Fibroblast of skin of right biceps (primary cell): ENCODE measurements at places on chromosomes 2 and 18.

GRCh38 chr2:149224543-149224942, 105.8 kb upstream of the LYPD6 start:
- peak; percentile 40 for DNase-seq

GRCh38 chr2:17804358-17804757, 11.9 kb upstream of the MSGN1 start:
- no peak for DNase-seq

DNA sequence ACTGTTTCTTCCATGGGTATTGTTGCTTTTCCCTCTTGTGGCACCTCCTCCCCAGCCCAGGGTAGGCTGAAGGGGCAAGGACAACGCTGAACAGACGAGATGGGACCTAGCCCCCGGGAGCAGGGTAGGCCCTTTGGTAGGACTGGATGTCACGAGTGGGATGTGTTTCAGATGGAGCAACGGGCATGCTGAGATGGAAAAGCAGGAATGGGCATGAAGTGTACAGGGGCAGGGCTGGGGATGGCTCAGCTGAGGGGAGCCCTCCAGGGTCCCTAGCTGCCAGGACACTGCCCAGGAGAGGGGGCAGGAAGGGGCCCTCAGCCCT, 33.4 kb downstream of the ARHGEF4 start:
- no peak for DNase-seq

DNA sequence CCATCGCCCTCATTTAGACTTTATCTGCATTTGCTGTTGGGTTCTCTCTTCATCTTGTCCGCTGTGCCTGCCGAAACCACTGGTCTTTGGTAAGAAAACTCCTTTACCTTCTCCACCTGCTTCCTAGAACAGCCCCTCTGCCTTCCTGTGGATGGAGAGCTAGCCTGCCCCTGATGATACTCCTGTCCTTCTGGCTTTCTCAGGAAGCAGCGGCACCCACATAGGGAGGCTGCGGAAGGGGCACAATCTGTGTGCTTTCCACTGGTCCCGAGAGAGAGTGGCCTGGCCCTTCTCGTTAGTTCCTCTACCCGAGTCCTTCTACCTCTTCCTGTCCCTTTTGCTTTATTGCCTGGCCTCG, 80.3 kb upstream of the RBM44 start:
- no peak for DNase-seq

GRCh38 chr2:20633794-20634506, 16.9 kb downstream of the HS1BP3 start:
- DNase-seq: no peak

DNA sequence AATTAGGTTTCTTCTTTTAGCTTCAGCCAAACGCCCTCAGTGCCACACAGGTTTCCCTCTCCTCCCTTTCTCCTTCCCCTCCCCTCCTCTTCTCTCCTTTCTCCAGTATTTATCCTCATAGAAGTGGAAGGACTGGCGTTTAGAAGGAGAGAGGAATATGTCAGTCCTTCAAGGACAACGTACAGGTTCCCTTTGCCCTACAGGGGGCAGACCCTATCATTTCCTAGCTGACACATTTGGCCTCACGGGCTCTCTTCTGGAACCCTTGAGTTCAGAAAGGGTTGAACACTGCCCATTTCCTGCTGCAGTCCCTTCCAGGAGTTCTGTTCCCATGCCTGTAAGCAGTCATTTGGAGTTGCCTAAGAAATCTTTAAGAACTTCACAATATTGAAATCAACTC, 46.1 kb downstream of the CDCA7 start:
- DNase-seq: peak; percentile 21

GRCh38 chr2:242011167-242011513, 141.6 kb downstream of the RTP5 start:
- no peak for DNase-seq

- DNase-seq: peak; percentile 33
Observed at GRCh38 chr2:145631561-145631960, 1111.6 kb upstream of the ZEB2 start.

- no peak for DNase-seq
Observed at GRCh38 chr2:157684940-157685466, 56.3 kb upstream of the ACVR1C start.

GRCh38 chr18:49915352-49915751, 102.0 kb upstream of the ACAA2 start:
- no peak for DNase-seq

DNA sequence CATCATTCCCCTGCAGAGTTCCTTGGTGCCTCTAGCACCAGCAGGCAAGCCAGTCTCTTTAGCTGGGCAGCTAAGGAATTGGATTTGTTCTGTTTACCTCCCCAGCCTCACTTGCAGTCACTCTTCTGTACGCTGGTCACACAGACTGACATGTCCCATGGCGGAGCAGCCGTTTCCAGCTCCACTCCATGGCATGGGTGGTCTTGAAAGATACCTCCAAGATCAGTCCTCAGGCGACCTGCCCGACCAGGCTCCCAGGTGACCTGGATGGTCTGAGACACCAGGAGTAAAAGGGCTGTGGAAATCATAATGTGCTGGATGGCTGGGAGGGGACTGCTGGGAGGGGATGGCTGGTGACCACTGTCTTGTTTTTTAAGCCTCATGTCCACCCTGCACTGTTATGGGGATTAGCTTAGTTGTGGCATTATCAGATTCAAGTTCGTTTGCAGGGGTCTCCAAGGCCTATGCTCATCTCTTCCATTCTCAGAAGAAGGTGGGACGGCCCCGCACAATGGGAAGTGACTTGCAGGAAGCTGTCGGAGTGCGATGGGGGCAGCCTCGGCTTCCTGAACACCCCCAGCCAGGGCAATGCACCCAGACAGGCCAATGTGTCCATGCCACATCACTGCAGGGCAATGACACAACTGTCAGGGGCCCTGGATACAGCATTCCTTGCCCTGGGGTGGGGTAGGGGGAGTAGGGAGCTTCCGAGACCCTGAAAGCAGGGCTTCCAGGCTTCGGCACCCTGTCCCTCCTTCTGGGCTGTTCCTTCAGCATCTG, 156.1 kb upstream of the MYCN start:
- no peak for DNase-seq

GRCh38 chr2:33077844-33078243, 131.1 kb downstream of the LTBP1 start:
- DNase-seq: no peak

DNA sequence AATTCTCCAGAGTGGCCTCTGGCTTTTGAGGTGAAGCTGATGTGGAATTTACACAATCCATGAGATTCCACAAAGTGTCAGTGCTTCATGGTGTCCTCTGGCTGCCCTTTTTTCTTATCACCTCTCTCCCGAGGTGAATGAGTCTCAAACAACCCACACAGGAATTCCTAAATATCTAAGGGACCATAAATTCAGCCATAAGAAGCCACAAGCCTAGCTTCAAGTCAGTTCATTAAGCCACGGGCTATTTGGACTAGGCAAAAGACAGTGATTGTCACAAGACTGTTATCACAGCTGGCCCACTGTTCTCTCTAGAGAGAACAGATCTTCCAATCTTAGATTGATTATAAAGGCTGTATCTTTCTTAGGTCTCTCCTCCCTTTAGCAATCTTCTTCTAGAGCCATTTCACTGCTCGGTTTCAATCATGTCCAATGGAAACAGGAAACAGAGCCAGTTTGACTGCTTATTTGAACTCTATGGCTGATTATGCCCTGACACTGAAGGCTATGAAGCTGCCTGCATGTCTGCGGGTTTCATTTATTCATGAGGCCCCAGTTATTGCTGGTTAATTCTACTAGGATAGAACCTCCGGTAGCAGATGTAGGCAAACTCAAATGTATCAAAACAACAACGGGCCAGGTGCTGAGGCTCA, 4.1 kb downstream of the NEMP2 start:
- peak; percentile 76 for DNase-seq

GRCh38 chr2:211367711-211368110, 811.3 kb downstream of the CPS1 start:
- DNase-seq: peak; percentile 4

- peak; percentile 60 for DNase-seq
Observed at GRCh38 chr2:20526160-20526559, 79.3 kb downstream of the RHOB start.

DNA sequence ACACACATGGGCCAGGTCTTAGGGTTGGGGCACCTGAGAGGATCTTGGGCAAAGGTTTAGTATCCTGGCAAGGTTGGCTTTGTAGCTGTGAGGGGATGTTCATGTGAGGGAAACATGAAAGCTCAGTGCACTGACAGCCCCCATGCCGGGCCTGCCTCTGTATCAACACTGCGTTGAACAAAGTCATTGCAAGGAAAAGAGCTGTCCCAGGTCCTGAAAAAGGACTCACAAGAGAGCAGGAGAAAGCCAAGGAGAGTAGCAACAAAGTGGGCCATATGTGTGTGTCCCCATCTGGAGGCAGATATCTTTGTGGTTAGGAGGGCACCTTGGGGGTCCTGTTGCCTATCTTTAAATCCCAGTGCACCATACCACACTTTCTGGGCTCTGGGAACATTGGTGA, 237.8 kb upstream of the THSD7B start:
- DNase-seq: no peak

DNA sequence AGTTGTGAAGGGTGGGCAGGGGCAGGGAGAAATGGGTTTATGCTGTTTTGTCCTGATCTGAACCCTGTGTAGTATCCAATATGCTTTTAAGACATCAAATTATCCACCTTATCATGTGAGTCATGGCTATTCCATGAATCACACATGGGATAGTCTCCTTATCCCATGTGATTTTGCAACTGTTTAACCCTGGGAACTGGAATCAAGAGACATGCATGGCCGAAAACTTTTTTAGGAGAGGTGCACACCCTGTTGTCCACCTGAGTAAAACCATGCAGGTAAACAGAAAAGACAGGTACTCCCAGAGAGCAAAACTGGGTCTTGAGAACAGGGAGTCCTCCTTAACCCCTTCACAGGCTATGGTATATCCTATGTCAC, 490.6 kb upstream of the HS6ST1 start:
- DNase-seq: peak; percentile 16

- DNase-seq: no peak
Observed at GRCh38 chr2:101041413-101041812, 39.3 kb downstream of the RPL31 start.

- peak; percentile 71 for DNase-seq
Observed at GRCh38 chr2:54669677-54670484, 53.6 kb upstream of the EML6 start.

DNA sequence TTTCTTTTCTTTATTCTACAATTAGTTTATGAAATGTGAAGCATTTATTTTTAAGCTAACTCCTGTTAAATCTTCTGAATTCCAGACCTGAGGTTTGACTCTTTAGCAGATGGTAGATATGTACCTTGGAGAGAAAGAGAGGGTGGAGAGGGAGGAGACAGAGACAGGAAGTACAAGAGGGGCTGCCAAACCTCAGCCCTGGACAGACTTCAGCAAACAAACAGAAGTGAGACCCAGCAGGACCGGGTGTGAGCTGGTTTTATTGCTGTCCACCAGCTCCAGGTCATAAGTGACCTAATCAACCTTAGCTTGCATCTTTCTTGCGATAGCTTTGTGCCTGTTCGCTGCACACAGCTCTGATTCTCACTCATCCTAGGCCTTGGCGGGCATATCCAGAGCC, 168.6 kb downstream of the CNTNAP5 start:
- DNase-seq: no peak

DNA sequence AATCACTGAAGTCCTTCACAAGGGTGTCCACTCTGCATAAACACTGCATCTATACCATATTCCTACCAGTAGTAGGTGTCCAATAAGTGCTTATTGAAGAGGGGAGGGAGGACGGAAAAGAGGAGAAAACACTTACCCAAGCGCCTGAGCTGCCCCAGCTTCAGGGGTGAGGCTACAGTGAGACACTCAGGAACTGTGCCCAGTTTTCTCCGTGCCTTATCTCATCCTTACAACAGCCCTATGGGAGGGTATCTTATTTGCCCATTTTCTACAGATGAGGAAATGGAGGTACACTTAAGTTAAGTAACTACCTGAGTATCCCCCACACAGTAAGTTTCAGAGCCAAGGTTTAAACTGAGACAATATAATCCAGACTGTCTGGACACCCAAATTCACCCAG, 41.5 kb downstream of the RNF152 start:
- DNase-seq: no peak

- DNase-seq: no peak
Observed at GRCh38 chr2:174058456-174058855, 93.3 kb upstream of the SP3 start.

- no peak for DNase-seq
Observed at GRCh38 chr2:235078182-235078581, 126.4 kb downstream of the SH3BP4 start.

DNA sequence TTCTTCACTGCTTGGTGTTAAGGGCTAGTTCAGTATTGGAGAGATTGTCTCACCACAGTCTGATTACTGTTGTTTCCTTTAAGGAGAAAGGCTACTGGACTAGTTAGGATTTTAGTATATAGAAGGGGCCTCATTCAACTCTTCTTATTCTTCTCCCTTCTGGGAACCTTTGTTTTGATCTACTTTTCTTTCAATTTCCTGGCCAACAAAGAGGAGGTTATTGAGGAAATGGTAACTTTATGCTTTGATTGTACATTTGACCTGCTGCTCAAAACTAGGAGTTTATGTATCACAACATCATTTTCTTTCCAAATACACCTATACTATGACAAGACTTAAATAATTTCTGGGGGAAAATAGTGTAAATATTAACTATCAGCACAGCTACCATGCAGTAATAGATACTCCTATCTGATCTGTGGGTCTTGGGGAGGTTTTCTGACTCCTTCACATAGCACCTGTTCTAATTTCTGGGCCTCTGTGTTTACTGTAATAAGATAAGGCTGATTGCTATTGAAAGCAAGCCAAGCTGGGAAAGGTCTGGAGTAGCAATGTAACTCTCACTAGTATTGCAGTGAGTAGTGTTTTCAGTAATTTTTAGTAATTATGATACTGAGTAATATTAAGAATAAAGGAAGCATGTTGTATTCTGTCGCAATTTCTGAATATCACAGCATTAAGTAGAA, 395.3 kb downstream of the NUP35 start:
- no peak for DNase-seq

DNA sequence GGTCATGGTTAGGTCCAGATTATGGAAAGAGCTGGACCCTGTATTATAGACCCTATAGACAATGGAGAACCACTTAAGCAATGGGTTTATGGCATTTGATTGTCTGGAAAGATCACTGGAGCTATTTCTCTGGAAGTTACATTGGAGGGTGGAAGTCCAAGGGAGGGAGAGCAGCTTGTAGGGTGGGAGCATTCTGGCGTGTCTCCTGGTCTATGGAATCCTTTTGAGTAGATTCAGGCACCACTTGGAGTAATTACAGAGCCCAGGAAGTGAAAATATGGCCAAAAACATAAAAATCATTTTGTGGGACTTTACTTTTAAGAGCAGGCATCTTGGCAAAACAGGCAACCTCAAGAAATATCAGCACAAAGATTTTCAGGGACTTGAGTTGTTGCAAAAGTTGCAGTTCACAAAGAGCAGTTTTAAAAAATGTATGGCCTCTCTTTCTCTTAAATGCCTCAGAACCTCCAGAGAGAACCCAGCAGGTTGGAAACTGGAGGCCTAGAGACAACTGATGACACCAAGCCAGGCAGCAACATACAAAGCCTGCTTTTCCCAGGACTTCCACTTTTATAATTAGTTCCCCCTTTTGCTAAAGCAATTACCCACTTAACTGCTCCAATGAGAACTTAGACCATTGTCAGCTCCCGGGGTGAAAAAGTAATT, 331.0 kb downstream of the MYCN start:
- DNase-seq: no peak

DNA sequence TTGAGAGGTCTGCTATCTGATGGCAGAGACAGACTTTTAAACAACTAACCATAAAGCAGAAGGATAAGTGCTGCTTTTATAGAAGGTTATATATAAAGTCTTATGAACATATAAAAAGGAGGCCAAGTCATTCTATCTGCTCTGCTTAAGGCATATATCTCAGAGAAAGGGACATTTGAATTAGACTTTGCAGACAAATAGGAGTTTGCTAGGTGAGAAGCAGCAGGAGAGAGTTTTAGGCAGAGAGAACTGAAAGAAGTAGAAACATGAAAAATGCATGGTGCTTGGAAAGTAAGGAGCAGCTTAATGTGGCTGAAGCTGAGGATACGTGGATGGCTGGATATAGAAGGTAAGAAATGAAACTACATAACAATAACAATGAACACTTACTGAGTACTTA, 65.4 kb downstream of the LYPD1 start:
- no peak for DNase-seq
